LHCN-M2 (cell line): ENCODE measurements at places on chromosomes 6 and 20.

DNA sequence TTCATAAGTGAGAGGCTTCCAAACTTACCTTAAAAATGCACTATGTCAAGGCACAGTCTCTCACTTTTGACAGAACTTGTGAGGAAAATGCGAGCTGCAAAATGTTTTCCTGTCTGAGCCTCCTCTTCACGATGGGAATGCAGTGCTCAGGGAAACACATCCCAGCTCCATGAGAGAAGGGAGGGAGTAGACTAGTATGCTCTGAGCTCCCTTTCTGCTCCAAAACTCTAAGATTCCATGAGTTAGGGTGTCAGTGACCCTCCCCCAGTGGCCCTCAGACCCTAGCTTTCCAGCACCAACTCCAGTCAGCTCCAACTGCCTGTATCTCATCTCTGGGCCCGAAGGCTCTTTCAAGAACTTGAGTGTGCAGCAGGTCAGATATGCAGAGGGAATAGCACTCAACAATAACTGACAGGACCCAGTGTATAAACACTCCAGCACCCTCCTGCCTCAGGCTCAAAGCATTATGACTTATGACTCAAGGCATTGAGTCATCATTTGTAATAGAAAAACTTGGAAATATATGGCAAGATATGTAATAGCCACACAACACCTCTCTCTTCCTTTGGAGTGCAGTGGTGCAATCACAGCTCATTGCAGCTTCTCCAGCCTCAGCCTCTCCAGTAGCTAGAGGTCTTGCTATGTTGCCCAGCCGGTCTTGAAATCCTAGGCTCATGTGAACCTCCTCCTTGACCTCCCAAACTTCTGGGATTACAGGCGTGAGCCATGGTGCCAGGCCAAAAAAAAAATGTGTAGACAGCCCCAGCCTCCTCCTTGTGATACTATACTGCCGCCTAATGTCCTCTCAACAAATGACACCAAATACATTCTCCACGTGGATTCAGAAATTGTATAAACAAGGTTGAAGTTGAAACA lies 16.7 kb upstream of the ENTPD6 start:
- DNase-seq = peak; percentile 97

DNA sequence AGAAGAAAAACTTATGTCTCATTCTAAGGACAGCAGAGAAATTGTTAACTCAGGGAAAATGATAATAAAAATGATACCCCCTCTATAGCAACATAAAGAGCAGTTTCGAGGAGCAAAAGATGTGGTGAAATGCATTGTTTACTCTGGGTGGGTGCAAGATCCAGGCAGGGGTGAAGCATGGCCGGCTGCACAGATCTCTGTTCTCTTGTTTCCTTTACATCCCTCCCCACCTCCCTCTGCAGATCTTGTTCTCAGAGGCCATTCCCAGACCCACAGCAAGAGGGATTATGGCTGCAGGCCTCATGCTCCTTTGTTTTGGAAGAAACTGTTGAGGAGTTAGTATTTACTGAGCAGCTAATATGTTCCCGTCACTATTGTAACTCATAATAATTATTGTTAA lies 1.8 kb downstream of the BTN3A1 start:
- no peak for DNase-seq

- DNase-seq = peak; percentile 19
Measured at GRCh38 chr6:138240476-138241245, 22.4 kb upstream of the PBOV1 start.

- no peak for DNase-seq
Measured at GRCh38 chr6:71262914-71263313, 25.7 kb upstream of the OGFRL1 start.

- DNase-seq = peak; percentile 46
Measured at GRCh38 chr6:35600659-35601125, 88.0 kb upstream of the TULP1 start.

DNA sequence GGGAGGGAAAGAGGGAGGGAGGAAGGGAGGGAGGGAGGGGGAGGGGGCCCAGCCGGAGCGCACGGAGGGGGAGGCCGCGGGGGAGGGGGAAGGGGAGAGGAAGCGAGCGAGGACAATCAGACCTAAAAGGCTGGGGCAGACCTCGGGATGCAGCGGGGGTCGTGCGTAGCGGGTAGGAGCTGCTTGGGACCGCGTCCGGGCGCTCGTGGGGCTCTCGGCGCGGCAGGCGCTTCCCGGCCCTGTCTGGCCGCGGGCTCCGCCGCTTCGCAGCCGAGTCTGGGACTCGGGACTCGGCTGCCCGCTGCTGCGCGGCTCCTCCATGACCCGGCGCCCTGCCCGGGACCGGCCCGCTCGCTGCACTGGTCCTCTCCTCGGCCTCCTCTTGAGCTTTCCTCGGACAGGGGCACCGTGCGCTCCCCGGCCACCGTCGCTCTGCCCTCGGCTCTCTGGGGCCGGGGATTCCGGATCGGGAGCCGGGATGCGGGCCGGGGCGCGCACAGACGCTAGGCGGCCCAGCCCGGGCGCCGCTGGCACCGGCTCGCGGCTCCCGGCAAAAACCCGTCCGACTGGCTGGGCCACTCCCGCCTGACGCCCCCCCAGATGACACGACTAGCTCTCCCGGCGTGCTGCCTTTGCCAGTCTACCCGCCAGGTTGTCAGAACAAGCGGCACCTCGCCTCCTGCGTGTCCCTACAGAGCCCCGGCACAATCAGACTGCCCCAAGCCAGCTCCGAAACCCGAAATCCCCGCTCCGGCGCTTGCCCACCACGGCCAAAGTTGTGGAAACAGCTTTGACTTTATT lies 2.2 kb downstream of the TFAP2A start:
- no peak for DNase-seq

- peak; percentile 57 for DNase-seq
Measured at GRCh38 chr6:151475653-151476523, 17.9 kb upstream of the CCDC170 start.

- DNase-seq = no peak
Measured at GRCh38 chr6:156438350-156438923, 338.7 kb upstream of the ARID1B start.

DNA sequence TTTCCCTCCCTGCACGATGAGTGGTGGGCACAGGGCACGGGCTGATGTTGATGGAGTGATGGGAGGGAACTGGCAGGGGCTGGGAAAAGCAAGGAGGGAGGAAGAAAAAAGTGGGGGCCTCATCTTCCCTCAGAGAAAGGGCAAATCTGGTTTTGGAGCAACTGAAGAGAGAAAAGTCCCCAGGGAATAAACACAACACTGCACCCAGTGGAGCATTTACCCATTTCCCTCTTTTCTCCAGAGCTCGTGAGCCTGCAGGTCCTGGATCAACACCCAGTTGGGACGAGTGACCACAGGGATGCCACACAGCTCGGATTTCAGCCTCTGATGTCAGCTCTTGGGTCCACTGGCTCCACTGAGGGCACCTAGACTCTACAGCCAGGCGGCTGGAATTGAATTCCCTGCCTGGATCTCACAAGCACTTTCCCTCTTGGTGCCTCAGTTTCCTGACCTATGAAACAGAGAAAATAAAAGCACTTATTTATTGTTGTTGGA lies 11.4 kb downstream of the MICA start:
- DNase-seq = no peak

GRCh38 chr20:50520222-50520880 lies 10.2 kb downstream of the PTPN1 start:
- no peak for DNase-seq

GRCh38 chr20:57818418-57819181 lies 108.8 kb upstream of the PMEPA1 start:
- no peak for DNase-seq

DNA sequence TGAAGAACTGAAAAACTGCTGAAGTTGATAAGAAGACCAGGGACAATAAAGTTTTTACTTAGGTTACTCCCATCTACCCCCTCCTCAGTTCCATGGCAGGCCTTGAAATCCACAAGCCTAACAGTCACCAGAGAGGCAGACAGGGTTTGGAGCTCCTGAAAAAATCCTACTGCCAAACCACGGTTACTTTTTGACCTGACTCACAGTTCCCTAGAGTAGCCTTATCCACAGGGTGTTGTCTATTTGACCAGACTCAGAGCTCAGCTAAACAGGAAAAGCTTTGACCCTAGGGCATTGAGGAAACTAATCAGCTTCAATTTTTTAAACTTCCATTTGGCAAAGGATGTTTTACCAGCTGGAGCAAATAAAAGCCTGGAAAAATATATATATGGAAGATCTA lies 257.7 kb upstream of the NT5E start:
- DNase-seq = peak; percentile 87

DNA sequence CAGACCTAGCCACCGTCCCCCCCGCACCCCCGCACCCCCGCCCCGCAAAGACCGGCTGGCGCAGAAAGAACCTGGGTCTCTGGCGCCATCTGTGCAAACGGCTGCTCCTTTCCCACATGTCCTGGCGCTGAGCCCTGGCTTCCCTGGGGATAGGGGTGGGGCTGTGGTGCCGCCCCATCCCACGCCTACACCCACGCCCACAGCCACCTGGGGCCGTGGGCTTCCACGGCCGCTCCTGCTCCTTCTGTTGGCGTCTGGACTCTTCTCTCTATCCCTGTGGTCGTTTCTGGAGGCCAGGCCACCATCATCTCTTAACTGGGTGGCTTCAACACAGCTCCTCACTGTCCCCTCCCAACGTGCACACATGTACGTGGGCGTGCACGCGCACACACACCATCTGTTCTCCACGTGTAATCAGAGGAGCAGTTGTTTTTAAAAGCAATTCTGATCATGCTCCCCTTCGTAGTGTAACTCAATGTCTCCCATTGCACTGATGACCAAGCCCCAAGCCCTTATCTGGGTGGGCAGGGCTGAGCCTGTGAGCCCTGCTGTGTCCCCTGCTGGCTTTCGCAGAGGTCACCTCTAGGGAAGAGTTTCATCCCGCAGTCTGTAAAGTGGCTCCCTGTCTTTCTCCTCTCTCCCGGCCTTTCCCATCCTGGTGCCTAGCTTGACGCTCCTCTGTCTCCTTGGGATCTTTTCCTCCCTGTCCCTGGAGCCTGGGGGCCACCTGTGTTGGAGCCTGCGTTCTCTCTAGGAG lies 31.9 kb upstream of the FAM83D start:
- no peak for DNase-seq

- no peak for DNase-seq
Measured at GRCh38 chr20:22371843-22372242, 212.5 kb downstream of the FOXA2 start.

GRCh38 chr6:109102762-109103161 lies 7.5 kb downstream of the CEP57L1 start:
- no peak for DNase-seq

GRCh38 chr20:12984069-12984765 lies 24.6 kb upstream of the SPTLC3 start:
- no peak for DNase-seq

DNA sequence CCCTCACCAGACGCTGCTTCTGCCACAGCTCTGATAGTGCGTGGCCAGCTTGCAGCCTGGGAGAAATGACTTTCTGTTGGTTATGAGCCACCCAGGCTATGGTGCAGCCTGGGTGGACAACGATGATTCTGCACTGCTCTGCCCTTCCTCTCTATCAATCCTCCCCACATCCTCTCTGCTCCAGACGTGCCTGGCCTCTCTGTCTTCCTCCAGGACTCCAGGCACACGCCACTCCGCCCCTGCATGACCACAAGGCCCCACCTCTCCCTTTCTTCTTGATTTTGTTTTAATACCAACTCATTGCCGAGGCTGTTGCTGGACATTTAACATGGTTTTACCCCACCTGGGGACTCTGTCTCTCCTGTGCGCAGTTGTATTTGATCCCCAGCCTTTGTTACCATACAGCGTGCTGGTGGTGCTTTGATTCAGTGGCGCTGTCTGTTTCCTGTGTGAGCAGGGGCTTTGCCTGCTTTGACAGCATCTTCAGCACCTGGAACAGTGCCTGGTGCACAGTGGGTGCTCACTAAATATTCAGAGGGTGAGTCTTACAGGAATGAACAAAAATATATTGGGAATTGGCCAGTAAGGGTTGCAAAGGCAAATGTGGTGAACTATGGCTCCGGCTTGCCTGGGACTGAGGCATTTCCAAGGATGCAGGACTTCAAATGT lies 280.9 kb downstream of the CDH26 start:
- DNase-seq = no peak

DNA sequence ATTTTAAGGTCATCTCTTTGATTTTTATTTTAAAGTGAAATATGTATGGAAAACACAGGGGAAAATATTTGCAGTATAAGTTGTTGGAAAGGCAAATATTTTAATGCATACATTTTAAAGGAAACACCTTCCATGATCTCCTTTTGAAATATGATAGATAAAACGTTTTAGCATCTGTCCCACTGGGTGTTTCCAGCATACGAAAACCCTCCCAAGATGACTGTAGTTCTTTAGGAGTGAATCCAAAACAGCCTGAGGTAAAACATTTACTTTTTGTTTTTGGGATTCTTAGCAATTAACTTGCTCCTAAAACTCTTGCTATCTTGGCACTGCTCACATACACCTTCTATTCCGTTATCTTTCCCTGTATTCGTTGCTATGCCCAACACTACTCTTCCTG lies 210.0 kb downstream of the EPHA7 start:
- no peak for DNase-seq

GRCh38 chr6:165848086-165848426 lies 185.0 kb upstream of the PDE10A start:
- DNase-seq = no peak
